AG08396 (cell line): ENCODE measurements at places on chromosomes 16 and 17.
A peak's percentile ranks its signal among the peaks of the same experiment; 100 is the strongest.

GRCh38 chr17:12549499-12550041 lies 116.1 kb upstream of the MYOCD start:
- DNase-seq, result no peak

- no peak for DNase-seq
These were observed 16.0 kb downstream of the C17orf100 start for GRCh38 chr17:6667516-6667915.

DNA sequence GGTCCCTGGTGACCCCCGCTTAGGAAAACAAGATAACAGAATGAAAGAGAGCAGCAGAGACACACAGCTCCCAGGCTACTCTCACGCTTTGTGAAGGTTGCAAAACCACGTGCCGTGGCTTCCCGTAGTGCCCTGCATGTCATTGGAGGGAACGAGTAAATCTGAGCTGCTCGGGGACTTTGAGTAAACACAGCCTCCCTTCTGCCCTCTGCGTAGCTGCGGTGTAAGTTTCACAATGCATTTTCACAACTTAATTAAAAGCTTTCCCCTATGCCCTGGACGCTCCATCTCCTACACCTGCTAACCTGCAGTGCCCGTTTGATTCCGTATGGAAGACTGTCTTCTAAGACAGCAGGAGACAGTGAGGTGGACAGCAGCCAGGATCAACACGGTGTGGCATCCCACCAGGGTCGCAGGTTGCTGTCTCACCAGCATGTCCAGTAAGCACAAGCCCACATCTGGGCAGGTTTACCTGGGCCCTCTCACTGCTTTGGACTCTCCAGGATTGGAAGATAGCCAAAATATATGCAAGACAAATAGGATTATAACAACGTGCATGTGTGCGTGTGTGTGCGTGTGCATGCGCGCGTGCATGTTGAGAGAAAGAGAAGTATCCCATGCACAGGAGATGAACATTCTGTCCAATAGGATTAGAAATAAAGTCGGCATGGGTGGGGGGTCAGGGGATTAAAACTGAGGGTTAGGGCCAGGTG lies 116.4 kb upstream of the RCVRN start:
- no peak for DNase-seq

GRCh38 chr16:28126684-28127620 lies 63.4 kb upstream of the GSG1L start:
- no peak for DNase-seq

GRCh38 chr16:89201439-89202377 lies 1.4 kb upstream of the SLC22A31 start:
- peak; percentile 93 for DNase-seq

- DNase-seq, result no peak
These were observed 58.2 kb upstream of the RPH3AL start for GRCh38 chr17:410543-411401.

- DNase-seq, result no peak
These were observed 2.9 kb downstream of the FXR2 start for GRCh38 chr17:7611635-7612293.

- peak; percentile 77 for DNase-seq
These were observed 830 bp downstream of the SPHK1 start for GRCh38 chr17:76384987-76385891.

DNA sequence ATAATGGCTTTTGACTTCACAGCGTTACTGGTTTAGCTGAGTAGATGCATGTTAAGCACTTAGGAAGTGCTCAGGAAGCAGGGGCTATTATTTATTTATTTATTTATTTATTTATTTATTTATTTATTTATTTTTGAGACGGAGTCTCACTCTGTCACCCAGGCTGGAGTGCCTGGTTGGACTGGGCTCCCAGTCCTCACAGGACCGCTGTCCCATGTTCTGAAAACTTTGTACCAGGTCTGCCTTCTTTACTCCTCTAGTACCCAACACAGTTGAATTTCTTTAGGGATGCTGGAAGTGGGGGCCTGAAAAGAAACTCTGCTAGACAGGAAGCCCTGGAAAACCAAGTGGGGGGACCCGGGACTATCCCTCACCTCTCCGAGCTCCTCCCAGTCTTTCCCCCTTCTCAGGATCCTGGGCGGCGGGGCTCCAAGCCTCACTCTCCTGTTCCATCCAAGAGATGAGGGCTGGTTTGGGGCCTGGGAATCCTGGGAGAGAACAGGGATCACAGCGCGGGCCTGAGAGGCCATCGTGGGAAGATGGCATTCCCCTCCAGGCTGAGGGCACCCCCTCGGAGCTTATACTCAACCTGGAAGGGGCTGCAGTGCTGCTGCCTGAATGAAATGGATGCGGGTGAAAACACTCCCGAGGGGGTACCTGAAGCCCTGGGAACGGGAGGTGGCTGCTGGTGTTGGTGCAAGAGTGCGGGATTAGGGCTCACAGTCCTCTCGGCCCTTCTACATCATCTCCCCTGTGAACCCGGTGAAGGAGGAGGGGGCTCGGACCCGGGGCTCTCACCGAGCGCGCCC lies 674 bp downstream of the ZNF688 start:
- peak; percentile 56 for DNase-seq

DNA sequence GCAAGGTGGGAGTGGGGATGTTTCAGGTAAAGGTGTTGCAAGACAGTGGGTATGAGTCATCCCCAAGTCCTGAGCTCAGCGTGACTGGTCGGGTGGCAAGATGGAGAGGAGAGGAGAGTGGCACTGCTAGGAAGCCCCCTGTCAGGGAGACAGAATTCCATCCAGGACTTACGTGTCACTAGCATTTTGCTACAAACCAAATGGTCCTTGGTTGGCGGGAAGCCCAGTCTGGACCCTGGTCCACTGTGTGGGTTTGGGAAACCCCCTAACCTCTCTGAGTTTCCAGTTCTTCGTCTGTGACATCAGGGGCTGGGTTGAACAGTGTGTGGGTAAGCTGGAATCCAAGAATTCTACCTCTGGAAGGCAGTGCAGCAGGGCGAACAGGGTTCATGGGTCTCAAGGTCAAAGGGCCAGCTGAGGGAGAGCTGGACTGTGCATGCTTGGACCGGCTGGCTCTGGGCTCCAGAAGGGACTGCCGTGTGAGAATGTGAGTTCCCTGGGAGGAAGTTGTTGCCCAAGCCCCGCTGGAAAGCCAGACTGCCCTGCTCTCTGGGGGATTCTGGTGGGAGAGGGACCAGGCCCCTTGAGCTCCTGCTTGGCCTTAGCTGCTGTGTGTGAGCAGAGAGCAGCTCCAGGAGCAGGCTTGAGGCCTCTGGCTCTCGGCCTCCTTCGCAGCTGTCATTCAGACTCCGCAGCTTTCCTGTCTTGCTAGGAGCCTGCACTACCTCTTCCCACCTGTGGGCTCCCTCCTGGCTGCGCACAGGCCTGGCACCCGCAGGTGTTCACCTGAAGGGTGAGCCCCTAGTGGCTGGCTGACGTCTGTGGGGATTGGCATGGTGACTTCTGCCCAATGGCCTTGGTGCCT lies 84.6 kb downstream of the NT5M start:
- no peak for DNase-seq

DNA sequence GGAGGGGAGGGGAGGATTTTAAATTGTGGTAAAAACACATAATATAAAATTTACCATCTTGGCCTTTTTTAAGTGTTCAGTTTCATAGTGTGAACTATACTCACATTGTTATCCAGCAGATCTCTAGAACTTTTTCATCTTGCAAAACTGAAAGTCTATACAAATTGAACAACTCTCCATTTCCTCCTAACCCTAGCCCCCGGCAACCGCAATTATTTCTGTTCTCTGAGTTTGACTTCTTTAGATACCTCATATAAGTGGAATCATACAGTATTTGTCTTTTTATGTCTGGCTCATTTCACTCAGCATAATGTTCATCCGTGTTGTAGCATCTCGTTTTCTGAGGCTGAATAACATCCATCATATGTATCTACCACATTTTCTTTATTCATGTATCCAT lies 30.0 kb upstream of the MRTFB start:
- no peak for DNase-seq

GRCh38 chr17:965311-965989 lies 14.1 kb downstream of the NXN start:
- DNase-seq, result no peak

DNA sequence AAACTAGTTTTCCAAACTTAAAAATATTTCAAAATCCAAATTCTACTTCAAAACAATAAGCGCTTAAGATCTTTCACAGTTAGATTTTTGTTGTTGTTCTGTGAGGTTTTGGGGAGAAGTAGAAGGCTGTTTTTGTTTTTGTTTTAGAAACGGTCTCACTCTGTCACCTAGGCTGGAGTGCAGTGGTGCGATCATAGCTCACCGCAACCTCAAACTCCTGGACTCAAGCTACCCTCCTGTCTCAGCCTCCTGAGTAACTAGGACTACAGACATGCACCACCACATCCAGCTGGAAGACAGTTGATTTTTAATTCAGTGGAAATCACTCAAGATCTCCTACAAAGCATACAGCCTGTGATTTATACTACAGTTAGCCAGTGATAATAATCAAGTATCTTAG lies 2.7 kb downstream of the SHCBP1 start:
- DNase-seq, result no peak

GRCh38 chr17:10109146-10109545 lies 89.3 kb downstream of the GAS7 start:
- no peak for DNase-seq

- no peak for DNase-seq
These were observed 49.0 kb upstream of the ENDOV start for GRCh38 chr17:80365983-80366382.

GRCh38 chr17:50326831-50327364 lies 19.0 kb upstream of the XYLT2 start:
- DNase-seq, result no peak
